Thoracic aorta (tissue), 2 donors: ENCODE measurements at places on chromosomes 13 and 19. TPM values are rescaled to one million over a fixed set of nuclear protein-coding genes. Genes with fewer than 3 reads are reported as not detected.

GRCh38 chr13:32246468-32246867, 68.7 kb downstream of the ZAR1L start:
- no peaks in the 10 kb centered on the region for H3K36me3 ChIP-seq
- no peak overlapping the region for H3K4me3 ChIP-seq
- H3K27ac ChIP-seq, result peak overlapping the region; percentile 13
- H3K27me3 ChIP-seq, result no peaks in the 10 kb centered on the region
- no peak for DNase-seq

DNA sequence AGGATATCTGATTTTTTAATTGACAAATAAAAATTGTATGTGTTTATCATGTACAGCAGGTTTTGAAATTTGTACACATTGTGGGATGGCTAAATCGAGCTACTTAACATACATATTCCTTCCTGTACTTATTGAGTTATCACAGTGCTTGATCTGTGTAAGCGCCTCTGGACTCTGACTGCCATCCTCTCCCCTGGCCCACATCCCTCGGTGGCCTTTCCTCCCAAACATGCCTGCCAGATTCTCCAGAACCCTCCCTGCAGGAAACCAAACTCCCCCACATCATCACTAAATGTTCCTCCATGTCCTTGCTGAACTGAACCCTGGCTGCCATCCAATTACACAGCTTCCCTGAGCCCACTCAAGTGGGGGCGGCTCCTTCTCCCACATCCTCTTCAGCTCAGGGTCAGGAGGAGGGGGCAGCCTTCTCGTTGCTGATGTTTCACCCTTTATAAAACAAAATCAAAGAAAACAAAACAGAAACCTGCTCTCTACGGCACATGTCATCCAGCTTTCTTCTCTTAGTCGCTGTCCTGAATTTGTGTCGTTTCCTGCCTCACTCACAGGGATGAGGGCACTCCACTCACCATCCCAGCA, 97.1 kb upstream of the SPATA13 start:
- no peak overlapping the region for H3K4me3 ChIP-seq
- no peaks in the 10 kb centered on the region for H3K36me3 ChIP-seq
- H3K4me1 ChIP-seq, result no peaks in the 10 kb centered on the region
- no peak for DNase-seq

DNA sequence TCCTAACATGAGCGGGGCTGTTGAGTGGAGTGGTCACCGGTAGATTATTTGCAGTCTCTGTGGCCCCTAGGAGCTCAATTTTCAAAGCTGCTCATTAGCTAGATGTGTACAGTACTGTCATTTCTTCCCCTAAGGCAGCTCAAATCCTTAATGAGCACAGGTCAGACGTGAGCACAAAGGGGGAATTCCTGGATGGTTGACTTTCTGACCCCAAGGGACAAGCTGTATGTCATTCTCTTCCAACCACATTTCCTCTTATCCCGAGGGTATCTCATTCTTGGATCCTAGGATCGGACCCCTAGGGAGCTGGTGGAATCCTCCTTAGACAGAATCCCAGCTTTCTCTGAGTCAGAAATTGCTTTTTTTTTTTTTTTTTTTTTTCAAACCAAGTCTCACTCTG, 5.7 kb upstream of the OR7G3 start:
- H3K27ac ChIP-seq, result no peak overlapping the region
- no peak overlapping the region for H3K4me3 ChIP-seq
- H3K36me3 ChIP-seq, result no peaks in the 10 kb centered on the region
- no peak for DNase-seq

GRCh38 chr13:40069173-40070044, 413.9 kb downstream of the COG6 start:
- no peak overlapping the region for H3K27ac ChIP-seq
- H3K4me1 ChIP-seq, result no peaks in the 10 kb centered on the region
- peak; percentile 25 for DNase-seq
- no peaks in the 10 kb centered on the region for H3K27me3 ChIP-seq

GRCh38 chr13:104098421-104098820, 1032.2 kb upstream of the SLC10A2 start:
- no peak for DNase-seq
- H3K4me1 ChIP-seq, result no peaks in the 10 kb centered on the region
- no peak overlapping the region for H3K4me3 ChIP-seq
- no peaks in the 10 kb centered on the region for H3K27me3 ChIP-seq

- no peaks in the 10 kb centered on the region for H3K27me3 ChIP-seq
- no peak overlapping the region for H3K27ac ChIP-seq
- DNase-seq, result no peak
Measured at GRCh38 chr13:27526516-27526915, 76.2 kb upstream of the MTIF3 start.

The ALG11 gene
- total RNA-seq, result 30.3 TPM
